Activated CD8-positive, alpha-beta T cell treated with anti-CD3 and anti-CD28 coated beads for 36 hours (primary cell): ENCODE measurements at places on chromosomes 12 and 14.

GRCh38 chr12:118436002-118436730, 59.8 kb downstream of the SUDS3 start:
- peak; percentile 7 for DNase-seq

- no peak for DNase-seq
Measured at GRCh38 chr14:101147848-101148247, 244.3 kb upstream of the RTL1 start.

GRCh38 chr12:39442831-39443080, 164 bp downstream of the KIF21A start:
- no peak for DNase-seq

DNA sequence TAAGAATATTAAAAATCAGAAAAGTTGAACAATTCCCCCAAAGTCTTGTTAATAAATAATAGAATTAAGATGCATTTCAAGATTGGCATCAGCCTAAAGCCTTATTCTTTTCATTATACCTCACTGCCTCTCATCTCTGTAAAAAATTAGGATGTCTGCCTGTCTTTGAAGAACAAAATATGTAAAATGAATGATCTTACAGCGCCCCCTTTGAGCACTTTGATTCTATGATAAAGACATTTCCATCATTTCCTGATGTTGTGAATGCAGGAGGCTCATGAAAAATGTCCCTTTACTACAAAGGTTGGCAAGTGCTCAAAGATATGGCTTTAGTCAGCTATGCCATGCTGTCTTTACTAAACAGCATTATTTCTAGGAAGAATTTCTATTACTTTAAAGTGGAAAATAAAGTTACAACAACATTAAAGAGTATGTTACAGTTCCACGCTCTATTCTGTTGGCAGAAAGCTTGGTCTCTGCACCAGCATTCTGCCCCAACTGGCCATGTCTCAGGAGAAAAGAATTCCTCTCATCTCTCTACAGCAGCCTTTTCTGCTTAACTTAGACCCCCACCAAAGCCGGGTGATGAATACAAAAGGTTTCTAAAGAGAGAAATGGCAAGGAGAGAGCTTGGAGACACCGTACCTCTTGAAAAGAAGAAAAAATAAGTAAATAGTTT, 95.1 kb downstream of the LLPH start:
- DNase-seq, result no peak

GRCh38 chr12:16586350-16587109, 19.4 kb downstream of the LMO3 start:
- no peak for DNase-seq

GRCh38 chr14:46250113-46250703, 401.4 kb downstream of the RPL10L start:
- DNase-seq, result no peak

- DNase-seq, result no peak
Measured at GRCh38 chr14:60848066-60848465, 113.5 kb downstream of the MNAT1 start.

DNA sequence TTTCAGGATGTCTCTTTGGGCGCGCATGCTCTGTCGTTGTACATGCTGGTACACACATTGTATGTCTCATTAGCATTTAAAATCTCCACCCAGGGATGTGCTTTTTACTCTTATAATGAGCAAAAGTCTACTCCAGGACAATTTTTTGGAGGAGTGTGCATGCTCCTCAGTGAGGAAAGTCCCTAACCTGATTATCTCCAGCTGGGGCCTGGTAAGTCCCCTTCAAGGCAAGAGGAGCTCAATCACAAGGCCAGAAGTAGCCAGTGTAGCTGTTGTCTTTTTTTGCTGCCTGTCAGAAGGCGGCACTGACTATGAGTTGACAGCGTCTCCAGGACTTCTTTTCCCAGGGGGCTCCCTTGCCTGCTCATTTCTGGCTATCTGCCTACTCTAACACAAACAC, 218.3 kb upstream of the CNTN1 start:
- no peak for DNase-seq

DNA sequence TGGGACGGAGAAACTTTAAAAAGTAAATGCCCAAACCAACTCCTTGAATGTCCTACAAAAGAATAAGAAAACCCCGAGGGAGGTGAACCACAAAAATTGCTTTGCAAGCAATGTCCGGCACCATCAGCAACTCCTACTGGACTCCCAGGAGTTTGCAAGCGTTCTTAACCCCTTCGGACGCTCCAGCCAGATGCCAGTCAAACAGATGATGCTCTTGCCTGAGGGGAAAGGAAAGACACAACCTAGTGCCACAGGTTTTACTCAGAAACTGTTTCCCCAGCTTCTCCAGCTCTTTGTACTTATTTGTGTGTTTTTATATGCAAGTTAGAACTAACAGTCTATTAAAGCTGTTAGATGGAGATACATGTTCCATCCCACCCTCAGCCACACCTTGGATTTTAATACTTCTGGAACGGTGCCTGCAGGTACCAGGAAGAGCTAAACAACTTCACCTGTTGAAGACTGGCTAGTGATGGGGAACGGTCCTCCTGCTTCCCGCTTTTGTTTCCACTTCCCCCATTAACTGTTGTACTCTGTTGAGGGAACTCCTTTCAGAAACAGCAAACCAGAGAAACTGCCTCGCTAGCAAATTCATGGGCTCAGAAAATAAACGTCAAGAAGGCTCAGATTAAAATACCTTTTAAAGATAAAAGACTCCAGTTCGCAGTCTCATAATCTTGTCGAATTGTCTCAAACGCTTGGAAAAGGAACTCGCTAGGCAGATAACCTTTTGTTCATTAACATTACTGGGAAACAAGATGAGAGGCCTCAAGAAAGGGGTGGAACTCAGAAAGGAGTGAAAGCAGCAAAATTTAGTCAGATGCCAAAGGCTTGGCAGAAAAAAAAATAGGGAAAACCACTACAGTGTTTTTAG, 1.1 kb upstream of the FERMT2 start:
- DNase-seq, result peak; percentile 2

- peak; percentile 12 for DNase-seq
Measured at GRCh38 chr14:58639842-58640484, 2.2 kb downstream of the DACT1 start.

DNA sequence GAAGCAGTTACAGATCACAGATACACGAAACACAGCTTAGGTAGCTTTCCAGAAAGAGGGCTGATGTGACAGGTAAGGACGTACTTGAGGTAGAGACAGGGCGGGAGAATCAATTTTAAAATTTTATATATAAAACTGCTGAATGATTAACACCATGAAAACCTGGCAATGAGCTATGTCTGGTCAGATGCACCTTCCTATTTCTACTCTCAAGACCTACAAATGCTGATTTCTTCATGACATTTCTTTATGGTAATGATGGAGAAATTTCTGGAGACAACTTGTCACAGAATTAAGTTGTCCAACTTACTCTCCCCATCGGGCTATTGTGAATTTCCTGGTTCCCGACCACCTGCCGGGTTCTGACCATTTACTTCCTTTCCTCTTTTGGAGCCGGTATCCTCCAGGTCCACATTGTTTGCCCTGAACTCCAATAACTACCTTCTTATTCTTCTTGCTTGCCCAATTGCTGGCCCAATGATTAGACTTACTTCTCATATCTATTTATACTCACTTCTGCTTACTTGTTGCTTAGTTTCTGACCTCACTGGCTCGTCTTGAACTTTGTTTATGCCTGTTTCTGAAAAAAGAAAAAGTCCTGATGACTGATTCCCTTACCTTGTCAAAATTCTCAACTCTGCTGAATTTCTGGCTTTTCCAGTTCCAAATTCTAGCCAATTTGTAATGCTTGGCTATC, 12.8 kb upstream of the ATP2B1 start:
- DNase-seq, result no peak

DNA sequence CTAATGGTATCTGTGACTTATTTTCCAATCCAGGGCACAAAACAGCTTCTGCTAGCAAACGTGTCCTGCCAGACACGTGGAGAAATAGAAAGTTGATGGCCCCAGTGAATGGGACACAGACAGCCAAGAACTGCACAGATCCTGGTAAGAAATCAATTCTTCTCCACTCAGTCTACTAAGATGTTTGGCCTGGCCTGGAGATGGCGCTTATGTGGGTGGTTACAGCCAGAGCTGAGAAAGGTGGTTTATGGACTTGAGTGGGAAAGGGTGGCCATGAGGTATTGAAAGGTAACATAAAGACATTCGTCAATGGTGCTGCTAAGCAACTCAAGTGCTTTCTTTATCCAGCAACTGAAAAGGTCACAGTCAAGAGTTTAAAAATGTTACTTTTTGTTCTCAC, 2.9 kb downstream of the SLC24A4 start:
- DNase-seq, result no peak

DNA sequence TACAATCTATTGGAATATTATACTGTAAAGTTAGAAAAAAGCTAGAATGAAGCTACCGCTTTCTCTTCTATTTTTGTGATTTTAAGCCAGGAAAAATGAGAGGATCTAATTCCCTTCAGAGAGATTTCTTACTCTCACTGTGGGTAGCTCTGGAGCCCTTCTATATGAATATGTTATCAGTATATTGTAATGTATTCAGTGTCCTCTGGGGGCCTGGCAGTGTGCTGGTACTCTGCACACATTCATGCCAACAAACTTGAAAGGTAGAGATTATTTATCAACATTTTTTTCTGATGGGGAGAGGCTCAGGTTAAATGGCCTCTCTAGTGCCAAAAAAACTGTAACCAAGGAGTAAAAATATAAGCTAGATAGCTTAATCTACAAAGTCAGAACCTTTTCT, 292.8 kb downstream of the TTC6 start:
- no peak for DNase-seq

DNA sequence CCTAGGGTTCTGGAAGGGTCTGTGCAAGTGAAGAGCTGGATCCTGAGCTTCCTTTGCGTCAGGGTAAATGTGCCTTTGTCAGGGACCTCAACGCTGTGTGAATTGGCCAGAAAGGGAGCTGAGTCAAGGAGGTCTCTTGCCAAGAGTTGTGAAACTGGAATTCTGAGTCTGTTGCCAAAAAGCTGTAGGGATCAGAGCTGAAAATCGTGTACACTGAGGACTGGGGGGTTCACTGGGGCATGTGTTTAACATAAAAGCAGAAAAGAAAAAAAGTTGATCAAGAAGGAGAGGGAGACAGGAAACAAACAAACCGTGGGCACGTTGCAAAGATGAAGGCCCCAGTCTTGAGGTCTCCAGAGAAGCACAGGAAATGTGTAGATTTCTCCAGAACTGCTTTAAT, 1081.5 kb downstream of the VRK1 start:
- DNase-seq, result peak; percentile 23

GRCh38 chr14:86826661-86827060, 1166.3 kb downstream of the GALC start:
- DNase-seq, result no peak

DNA sequence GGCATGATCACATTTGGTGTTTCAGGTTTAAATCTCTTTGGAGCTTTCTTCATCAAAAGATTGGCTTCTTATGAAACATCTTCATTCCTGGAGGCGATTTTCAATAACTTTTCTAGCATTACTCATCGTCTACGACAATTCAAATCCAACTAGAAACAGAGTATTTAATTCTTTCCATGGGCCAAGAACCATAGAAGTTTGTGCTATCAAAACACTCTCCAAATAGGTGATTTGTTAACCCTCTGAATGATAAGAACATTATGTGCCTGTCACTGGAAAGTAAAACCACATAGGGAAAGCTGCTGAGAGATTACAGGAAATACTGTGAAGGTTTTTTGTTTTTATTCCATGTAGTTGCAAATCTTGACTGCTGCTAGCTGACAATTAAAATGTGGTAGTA, 6.9 kb upstream of the DCN start:
- DNase-seq, result no peak

DNA sequence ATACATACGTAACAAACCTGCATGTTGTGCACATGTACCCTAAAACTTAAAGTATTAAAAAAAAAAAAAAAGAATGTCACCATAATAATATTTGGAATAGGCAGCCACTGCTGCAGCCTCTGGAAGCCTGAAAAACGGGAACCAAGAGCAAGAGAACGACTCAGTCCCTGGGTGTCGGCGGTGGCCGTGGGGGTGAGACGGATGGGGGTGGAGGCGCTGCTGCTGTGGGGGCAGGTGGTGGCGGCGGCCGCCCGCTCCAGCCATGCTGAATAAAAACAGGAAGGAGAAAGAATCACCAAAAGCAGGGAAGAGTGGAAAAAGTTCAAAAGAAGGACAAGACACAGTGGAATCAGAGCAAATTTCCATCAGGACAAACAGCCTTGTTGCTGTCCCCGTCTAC, 46.9 kb downstream of the ZFYVE21 start:
- no peak for DNase-seq

DNA sequence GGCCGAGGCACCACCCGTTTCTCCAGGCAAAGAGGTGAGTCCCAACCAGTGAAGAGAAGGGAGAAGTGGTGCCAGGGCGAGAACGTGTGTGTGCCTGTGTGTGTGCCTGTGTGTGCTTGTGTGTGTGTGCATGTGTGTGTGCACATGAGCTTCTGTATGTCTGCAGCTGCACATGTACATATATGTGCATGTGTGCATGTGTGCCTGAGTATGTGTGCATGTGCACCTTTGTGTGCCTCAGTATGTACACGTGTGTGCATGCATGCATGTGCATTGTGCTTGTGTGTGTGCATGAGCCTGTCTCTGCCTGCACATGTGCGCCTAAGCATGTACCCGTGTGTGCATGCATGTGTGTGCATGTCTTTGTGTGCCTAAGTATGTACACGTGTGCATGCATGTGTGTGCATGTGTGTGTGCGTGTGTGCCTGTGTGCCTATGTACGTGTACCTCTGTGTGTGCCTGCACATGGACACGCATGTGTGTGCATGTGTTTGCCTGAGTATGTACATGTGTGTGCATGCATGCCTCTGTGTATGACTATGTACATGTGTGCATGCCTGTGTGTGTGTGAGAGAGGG, 5.9 kb upstream of the GALNT9 start:
- no peak for DNase-seq

- no peak for DNase-seq
Measured at GRCh38 chr12:8584004-8584403, 28.7 kb downstream of the AICDA start.

GRCh38 chr12:12379831-12380730, 23.2 kb downstream of the BORCS5 start:
- DNase-seq, result peak; percentile 30
